ENCODE measurements at places on chromosomes 6 and 20.

- no peak overlapping the region for H3K4me3 ChIP-seq
- no peak for DNase-seq
- H3K27me3 ChIP-seq: peaks cover 5% of the 10 kb centered on the region
- H3K27ac ChIP-seq: no peak overlapping the region
These were observed 191.0 kb upstream of the LRFN2 start for GRCh38 chr6:40778196-40778595.

GRCh38 chr20:4151991-4152695 is 136.8 kb upstream of the RNF24 start:
- H3K4me3 ChIP-seq: no peak overlapping the region
- no peak for DNase-seq
- peaks cover 5% of the 10 kb centered on the region for H3K4me1 ChIP-seq
- H3K27ac ChIP-seq: no peak overlapping the region
- H3K27me3 ChIP-seq: no peaks in the 10 kb centered on the region

DNA sequence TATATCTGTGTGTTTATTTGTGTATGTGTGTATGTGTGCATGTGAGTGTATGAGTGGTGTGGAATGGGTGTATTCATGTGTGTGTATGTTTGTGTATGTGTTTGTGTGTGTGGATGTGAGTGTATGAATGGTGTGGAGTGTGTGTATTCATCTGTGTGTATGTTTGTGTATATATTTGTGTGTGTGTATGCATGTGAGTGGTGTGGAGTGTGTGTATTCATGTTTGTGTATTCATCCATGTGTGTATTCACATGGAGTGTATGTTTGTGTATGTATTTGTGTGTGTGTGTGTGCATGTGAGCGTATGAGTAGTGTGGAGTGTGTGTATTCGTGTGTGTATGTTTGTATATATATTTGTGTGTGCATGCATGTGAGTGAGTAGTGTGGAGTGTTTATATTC is 66.6 kb downstream of the PPP1R14C start:
- H3K36me3 ChIP-seq: no peaks in the 10 kb centered on the region
- peaks cover 40% of the 10 kb centered on the region for H3K4me1 ChIP-seq
- DNase-seq: no peak
- no peak overlapping the region for H3K4me3 ChIP-seq
- no peaks in the 10 kb centered on the region for H3K27me3 ChIP-seq

DNA sequence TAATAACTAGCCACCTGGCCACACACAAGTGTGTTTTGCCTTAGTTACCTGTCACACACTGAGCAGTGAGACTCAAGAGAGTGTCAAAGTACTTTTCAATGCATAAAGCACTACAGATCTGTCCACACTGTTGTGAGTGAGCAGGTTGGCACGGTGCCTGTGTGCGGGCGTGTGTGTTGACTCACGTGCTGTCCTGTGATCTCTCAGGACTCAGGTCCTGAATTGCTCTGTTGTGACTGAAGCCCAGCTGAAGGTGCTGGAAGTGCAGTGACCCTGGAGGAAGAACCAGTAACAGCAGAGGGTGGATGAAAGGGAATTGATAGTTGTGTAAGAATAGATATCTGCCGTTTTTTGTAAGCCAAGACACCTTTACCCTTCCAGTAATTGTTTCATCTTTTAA is 18.3 kb downstream of the SLC16A10 start:
- no peaks in the 10 kb centered on the region for H3K36me3 ChIP-seq
- no peak overlapping the region for H3K27ac ChIP-seq
- H3K27me3 ChIP-seq: peaks cover 6% of the 10 kb centered on the region
- no peaks in the 10 kb centered on the region for H3K4me1 ChIP-seq

DNA sequence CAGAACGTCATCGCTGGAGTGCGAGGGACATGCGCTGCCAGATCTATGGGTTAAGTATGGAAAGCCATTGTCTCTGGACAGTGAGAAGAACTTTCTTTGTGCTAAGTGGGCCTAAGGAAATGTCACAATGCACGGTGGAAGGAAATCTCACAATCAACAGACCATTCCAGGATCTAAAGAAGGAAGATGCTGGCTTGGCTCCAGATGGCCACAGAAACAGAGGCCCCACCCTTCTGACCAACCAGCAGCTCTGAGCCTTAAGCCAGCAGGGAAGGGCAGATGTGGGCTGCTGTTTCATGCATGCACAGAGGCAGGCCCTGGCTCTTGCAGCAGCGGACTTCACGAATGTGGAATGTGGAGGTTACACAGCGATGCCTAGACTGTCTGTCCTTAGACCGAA is 156.3 kb downstream of the SOBP start:
- H3K36me3 ChIP-seq: no peaks in the 10 kb centered on the region
- H3K4me3 ChIP-seq: no peak overlapping the region
- H3K4me1 ChIP-seq: no peaks in the 10 kb centered on the region
- H3K27ac ChIP-seq: no peak overlapping the region

GRCh38 chr20:10919396-10920140 is 245.8 kb upstream of the JAG1 start:
- no peaks in the 10 kb centered on the region for H3K36me3 ChIP-seq
- no peaks in the 10 kb centered on the region for H3K4me1 ChIP-seq
- no peak for DNase-seq
- no peak overlapping the region for H3K4me3 ChIP-seq
